ENCODE measurements at places on chromosomes 11 and 22. TPM values are rescaled to one million over a fixed set of nuclear protein-coding genes. Genes with fewer than 3 reads are reported as not detected.

GRCh38 chr22:40368836-40369235 lies 1.6 kb upstream of the SGSM3 start:
- no peak for DNase-seq

- no peak for DNase-seq
These were observed 249.0 kb downstream of the ST3GAL4 start for GRCh38 chr11:126604461-126604860.

GRCh38 chr11:65404638-65405339 lies 17.8 kb upstream of the NEAT1 start:
- DNase-seq, result no peak

DNA sequence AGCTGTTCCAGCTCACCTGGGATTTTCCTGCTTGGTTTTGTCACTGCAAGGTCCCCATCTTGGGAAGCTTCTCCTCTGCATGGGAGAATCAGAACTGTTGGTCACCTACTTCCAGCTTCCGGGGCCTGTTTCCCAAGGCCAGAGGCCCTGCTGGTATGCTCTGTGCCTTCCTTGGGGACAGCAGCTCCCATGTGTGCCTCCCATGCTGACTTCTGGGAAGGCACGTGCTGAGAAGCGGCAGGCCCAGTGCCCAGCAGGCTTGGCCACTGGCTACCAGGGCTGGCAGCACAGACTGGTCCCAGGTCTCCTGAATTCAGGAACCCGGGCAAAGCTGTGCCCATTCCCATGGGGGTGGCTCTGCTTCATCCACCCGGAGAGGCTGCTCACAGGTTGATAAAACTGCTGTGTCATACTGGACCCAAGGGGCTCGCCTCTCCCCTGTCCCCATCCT lies 33.8 kb downstream of the MYEOV start:
- DNase-seq, result peak; percentile 8

DNA sequence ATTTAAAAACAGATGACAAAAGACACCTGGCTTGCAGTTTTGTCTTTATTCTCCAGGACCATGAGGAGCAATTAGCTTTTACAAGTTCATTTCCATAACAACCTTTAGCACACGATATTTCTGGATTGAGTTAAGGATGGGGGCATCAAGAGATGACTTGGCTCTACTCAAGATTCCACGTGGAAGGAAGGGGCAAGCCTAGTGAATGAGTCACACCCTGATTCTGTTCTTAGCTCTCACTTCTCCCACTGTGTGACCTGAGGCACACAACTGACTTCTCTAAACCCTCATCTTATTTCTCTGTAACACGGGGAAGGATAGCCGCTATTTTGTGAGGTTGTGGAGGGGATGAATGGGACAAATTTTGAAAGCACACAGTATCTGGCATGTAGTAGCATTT lies 185.5 kb downstream of the KIRREL3 start:
- DNase-seq, result no peak

- DNase-seq, result no peak
These were observed 27.7 kb downstream of the CD44 start for GRCh38 chr11:35166369-35167360.

DNA sequence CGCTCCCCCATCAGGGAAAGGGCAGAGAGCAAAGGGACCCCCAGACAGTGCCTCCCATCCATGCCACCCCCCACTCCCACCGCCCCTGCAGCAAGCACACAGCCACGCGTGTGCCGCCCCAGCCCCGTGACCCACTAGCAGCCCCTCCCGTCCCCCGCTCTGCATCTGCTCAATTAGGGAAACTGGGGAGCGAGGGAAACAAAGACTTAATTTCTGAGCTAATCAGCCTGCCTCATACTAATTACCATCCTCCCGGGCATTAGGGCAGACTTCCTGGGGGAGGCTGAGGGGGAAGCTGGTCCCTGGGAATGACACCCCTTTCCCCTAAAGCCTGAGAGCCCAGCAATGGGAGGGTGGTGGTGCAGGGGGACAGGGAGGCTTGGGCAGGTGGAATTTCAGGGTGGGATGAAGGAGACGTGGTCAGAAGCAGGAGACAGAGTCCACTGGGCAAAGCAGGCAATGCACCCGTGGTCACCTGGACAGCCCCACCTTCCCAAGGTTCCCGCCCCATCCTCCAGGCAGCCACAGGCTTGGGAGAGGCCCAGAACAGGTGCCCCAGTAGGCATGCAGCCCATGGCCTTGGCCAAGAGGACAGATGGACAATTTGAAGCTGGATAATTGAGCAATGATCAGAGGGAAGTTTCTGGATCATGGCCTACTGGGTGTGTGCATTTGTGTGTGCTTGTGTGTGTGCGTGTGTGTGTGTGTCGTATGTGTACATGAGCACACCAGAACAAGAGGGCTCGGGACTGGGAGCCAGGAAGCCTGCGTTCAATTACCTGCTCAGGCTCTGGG lies 20.6 kb downstream of the ELFN2 start:
- DNase-seq, result no peak

GRCh38 chr11:128943428-128943976 lies 831 bp upstream of the TP53AIP1 start:
- no peak for DNase-seq

- no peak for DNase-seq
These were observed 40.4 kb downstream of the ACER3 start for GRCh38 chr11:76901144-76901543.

- DNase-seq, result no peak
These were observed 38.5 kb upstream of the APLNR start for GRCh38 chr11:57275582-57275981.

- DNase-seq, result no peak
These were observed 12.3 kb downstream of the MRGPRG start for GRCh38 chr11:3206156-3206921.

DNA sequence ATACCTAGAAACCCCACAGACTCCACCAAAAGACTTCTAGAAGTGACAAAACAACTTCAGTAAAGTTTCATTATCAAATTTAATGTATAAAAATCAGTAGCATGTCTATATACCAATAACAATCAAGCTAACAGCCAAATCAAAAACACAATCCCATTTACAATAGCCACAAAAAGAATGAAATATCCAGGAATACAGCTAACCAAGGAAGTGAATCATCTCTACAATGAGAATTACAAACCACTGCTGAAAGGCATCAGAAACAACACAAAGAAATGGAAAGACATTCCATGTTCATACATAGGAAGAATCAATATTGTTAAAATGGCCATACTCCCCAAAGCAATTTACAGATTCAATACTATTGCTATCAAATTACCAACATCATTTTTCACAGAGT lies 46.0 kb downstream of the PRCP start:
- no peak for DNase-seq

- no peak for DNase-seq
These were observed 100.2 kb upstream of the OR4C13 start for GRCh38 chr11:49851971-49852389.

GRCh38 chr11:71558996-71559395 lies 6.4 kb upstream of the KRTAP5-10 start:
- no peak for DNase-seq

DNA sequence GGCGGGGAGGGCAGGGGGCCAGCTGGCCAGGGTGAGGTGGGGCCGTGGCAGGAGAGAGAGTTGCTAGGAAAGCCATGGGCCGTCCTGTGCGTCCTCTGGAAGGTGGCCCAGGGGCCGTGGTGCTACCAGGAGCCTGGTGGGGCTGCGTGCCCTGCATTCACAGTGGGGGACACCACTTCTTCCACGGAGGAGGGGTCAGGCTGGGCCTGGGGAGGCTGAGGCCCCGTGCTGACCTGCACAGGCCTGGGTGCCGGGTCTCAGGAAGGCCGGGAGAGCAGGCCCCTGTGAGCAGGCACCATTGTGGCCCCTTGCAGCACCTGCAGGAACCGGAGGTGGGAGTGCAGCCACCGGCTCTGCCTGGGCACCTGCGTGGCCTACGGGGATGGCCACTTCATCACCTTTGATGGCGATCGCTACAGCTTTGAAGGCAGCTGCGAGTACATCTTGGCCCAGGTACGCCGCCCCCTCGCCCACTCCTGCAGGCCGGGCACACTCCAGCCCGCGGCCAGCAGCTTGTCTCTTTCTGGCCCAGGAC lies 12.0 kb downstream of the MUC5B start:
- DNase-seq, result peak; percentile 18

DNA sequence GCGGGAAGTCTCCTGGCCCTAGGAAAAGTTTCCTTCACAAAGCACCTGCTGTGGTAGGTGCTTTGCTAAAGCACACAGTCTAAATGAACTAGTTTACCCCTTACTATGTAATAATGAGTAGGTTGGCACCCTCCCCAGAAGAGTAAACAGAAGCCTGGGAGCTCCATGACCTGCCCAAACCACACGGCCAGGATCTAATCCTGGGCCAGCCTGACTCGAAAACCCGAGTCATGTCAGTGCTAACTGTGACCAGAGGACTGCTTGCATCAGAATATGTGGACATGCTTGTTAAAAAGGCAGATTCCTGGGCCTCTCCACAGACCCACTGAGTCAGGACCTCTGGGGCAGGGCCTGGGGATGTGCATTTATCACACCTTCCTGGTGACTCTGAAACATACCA lies 67.7 kb downstream of the PANX1 start:
- no peak for DNase-seq

DNA sequence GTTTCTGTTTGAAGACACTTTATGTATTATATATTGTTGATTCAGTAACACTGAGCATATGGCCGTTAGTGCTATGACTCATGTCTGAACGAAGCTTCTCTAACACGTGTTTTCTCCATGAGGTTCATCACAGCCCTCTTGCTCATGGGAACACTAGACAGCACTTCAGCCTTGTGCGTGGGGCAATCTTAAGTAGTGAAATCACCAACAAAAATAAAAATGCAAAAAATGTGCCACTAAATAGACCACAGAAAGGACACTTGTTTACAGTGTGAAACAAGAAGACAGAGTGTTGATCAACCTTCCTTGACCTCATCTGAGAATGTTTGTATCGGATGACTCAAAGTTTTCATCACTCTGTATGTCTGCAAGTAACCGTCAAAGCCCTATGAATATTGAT lies 94.5 kb downstream of the FDX1 start:
- DNase-seq, result no peak

DNA sequence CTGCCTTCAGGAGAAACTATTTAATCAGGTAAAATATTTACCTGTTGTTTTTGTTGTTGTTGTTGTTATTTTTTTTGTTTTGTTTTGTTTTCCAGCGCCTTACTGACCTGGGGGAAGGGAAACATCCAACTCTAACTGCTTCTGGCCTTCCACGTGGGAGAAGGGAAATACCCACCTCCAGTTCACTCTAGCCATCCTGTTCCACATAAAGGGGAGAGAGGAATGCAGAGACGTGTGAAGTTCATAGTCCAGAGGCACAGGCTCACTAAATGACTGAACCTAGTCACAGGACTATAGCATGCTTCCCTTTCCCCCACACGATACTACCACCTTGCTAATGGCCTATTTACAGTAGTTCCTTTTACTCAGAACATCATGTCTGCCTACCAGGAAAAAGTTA lies 72.4 kb upstream of the VSTM5 start:
- no peak for DNase-seq

DNA sequence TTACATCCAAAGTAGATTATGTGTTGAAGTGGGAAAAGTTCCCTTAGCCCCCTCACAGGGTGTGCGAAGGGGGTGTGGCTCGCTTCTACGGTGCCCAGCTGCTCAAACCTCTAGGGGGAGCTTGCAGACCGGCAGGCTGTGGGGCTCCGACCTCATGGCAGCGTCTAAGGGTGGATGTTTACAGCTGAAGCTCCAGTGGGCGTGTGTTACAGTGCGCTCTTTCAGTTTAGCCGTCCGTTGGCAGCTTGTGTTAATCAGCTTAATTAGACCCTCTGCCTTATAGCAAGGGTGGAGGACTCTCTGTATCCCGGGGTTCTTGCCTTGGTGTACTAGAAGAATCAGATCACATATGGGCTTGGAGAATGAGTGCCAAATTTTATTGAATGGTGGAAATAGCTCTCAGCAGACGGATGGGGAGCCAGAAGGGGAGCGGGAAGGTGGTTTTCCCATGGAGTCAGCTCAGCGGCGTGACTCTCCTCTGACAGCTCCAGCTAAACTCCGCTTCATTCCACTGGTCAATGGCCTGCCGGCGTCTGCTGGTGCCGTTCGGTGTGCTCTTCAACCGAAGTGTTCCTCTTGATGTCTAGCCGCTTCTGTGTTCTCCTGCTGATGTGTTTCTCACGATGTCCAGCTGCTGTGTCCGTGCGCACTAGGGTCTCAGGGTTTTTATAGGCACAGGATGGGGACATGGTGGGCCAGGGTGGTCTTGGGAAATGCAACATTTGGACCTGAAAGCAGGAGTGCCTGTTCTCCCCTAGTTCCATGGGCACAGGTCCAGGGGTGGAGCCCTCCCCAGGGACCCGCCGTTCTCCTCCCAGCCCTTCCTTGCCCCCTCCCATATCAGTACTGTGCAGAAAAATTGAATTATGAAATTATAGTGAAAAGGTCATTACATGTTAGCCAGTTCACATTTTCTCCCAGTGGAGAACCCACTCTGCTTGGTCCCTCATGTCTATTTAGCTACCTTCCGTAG lies 28.6 kb upstream of the OR10G7 start:
- peak; percentile 59 for DNase-seq

DNA sequence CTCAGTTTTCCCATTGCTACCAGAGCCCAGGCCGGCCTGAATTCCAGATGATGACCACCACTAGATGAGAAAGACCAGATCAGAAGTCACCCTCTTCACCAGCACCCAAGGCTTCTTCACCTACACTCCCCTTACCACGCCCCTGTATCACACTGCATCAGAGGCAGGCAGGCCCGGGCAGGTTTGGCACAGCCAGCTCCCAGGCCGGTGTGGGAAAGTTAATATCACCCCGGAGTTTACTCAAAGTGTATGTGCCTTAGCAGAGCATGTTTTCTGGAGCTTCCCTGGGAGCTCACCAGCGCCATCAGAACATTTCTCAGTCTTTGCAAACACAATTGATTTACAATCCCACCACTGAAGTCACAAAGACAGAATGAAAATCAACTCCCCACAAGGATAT lies 47.5 kb upstream of the POU2AF1 start:
- peak; percentile 38 for DNase-seq

DNA sequence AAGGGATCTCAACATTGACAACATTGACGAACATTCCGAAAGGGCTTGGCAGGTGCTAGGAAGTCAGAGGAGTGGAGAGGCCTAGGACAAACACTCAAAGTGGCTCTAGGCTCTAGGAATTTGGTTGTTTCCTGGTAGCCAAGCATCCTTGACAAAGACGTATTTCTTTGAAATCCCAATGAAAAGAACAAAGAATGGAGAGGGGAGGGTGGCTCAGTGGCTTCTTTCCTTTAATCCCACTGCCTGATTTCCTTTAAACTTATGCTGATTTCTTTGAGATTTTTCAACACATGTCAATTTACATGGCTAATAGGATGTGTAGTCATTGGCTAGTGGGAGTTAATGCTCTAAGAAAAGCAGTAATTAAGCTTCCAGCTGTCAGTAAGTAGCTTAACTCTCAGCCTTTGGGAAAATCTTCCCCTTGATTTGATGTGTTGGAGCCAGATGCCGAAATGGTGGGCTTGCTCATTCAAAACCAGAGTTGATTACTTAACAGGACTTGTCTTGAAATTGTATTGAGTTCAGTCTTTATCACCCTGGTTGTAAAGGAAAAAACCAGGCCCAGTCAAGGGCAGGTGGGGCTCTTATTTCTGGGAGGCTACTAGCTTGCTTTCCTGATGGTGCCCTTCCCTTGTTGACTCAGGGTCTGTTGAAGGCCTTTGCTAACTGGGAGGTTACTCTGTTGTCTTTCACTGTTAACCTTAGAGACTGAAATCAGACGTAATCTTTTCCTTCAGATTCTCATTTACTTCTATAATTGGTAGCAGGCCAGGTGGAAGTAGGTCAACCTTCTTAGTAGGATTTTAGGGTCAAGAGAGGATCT lies 44.6 kb upstream of the SORL1-AS1 start:
- DNase-seq, result peak; percentile 29

The YPEL1 gene
- total RNA-seq, result 2.9 TPM

The DRD2 gene
- 0.27 TPM for total RNA-seq

The SCN4B gene
- 0.59 TPM for total RNA-seq

The SERPIND1 gene
- total RNA-seq, result 0.32 TPM

The HTR3B gene
- total RNA-seq, result not detected

The OR5A1 gene
- not detected for total RNA-seq

The MRGPRX3 gene
- not detected for total RNA-seq

The CHST1 gene
- total RNA-seq, result 0.58 TPM

The ROM1 gene
- 3.6 TPM for total RNA-seq

Measured in colonic mucosa (tissue), 4 donors.